Progenitor cell of endocrine pancreas (in vitro differentiated cells): ENCODE measurements at places on chromosomes 2 and 18.
A peak's percentile ranks its signal among the peaks of the same experiment; 100 is the strongest.

DNA sequence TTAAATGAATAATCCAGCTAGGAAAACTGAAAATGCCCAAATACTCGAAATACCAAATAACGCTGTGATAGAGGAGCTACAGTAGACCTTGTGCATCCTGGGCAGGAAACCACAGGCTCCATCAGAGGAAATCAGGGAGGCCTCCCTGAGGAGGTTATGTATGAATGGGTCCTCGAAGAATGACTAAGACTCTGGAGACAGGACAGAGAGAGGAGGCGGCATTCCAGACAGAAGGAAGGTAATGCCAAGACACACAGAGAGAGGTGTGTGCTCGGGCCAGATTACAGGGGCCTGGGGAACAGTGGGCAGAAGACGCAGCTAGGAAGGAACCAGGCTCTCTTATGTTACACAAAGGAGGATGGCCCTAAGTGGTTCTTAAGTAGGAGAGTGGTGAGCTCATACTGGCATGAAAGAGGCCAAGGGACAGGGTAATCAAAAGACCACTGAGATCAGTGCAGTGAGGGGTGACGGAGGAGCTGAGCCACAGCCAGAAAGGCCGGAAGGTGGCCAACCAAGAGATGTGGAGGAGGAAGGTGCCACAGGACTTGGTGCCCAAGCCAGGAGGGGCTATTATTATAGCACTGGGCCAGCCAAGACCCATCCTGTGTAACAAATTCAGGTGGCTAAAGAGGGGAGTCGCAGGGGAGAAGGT, 9.9 kb downstream of the ST3GAL5 start:
- no peak overlapping the region for H3K4me3 ChIP-seq
- no peak overlapping the region for H3K27ac ChIP-seq
- no peaks in the 10 kb centered on the region for H3K27me3 ChIP-seq

GRCh38 chr18:62500174-62500573, 22.7 kb upstream of the ZCCHC2 start:
- no peak for DNase-seq
- H3K36me3 ChIP-seq, result peaks cover 6% of the 10 kb centered on the region
- H3K4me3 ChIP-seq, result no peak overlapping the region
- H3K27me3 ChIP-seq, result no peaks in the 10 kb centered on the region

GRCh38 chr2:233349005-233349998, 5.0 kb upstream of the DGKD start:
- peaks cover 4% of the 10 kb centered on the region for H3K27me3 ChIP-seq
- no peak for DNase-seq
- peaks cover 8% of the 10 kb centered on the region for H3K4me1 ChIP-seq
- no peak overlapping the region for H3K27ac ChIP-seq

- no peak for DNase-seq
- no peak overlapping the region for H3K4me3 ChIP-seq
- H3K4me1 ChIP-seq, result peaks cover 8% of the 10 kb centered on the region
- H3K27me3 ChIP-seq, result peaks cover 1% of the 10 kb centered on the region
- peaks cover 4% of the 10 kb centered on the region for H3K36me3 ChIP-seq
- H3K27ac ChIP-seq, result no peak overlapping the region
Observed at GRCh38 chr2:171325886-171326585, 107.8 kb downstream of the METTL8 start.

DNA sequence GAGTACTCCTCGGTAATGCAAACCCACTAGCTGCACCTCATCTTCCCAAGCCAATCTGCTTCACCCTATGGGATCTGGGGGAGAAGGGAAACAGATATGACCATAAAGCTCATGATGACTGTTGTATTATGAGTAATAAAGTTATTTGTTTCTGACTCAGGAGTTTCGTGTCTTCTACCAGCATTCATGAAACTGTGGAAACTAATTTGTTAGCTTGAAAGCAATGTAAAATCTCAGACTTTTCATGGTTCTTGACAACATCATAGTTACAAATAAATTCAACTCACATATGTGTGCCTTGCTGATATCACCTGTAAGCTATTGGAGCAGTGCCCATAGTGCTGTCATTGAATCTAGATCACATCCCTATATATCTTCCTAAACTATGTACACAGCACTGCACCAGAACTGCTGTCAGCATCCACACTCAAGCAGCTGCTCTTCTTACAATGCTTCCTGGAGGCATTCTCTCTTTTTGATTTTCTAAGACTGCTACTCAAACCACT, 135.6 kb upstream of the KYNU start:
- H3K27ac ChIP-seq, result no peak overlapping the region
- no peak for DNase-seq

DNA sequence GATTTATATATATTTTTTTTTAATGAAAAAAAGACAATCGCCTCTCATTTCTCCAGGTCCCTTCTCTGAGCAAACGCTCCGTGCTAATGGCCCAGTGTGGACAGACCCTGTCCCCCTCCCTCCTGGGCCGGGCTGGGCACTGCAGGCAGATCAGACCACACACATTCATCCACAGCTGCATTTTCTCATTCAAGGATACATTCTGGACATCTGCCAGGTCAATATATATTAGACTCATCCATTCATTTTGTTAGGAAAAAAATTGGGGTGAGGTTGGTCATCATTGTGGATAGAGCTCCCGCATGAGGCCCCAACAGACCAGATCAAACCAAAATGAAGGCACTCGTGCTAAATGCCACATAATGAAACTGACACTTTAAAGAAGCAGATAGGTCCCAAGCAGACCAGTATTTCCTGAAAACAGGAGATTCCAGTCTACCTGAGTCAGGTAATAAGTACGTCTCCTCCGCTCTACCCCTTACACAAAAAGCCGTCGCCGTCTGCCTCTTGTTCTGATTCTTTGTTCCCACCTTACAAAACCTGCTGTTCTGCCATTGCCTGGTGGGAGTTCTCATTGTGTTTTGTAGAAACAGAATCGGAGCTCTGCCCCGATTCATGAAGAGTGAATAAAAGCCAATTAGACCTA, 15.4 kb upstream of the OTOS start:
- H3K36me3 ChIP-seq, result no peaks in the 10 kb centered on the region
- H3K4me3 ChIP-seq, result no peak overlapping the region
- no peaks in the 10 kb centered on the region for H3K4me1 ChIP-seq
- no peak overlapping the region for H3K27ac ChIP-seq

- no peaks in the 10 kb centered on the region for H3K36me3 ChIP-seq
- DNase-seq, result no peak
- no peak overlapping the region for H3K27ac ChIP-seq
- peaks cover 91% of the 10 kb centered on the region for H3K27me3 ChIP-seq
- H3K4me1 ChIP-seq, result peaks cover 19% of the 10 kb centered on the region
Observed at GRCh38 chr2:222242532-222242931, 56.3 kb downstream of the PAX3 start.

- no peak for DNase-seq
- no peak overlapping the region for H3K27ac ChIP-seq
- H3K36me3 ChIP-seq, result peaks cover 3% of the 10 kb centered on the region
- H3K4me3 ChIP-seq, result no peak overlapping the region
- H3K4me1 ChIP-seq, result no peaks in the 10 kb centered on the region
Observed at GRCh38 chr2:54209379-54209778, 46.6 kb downstream of the TSPYL6 start.

DNA sequence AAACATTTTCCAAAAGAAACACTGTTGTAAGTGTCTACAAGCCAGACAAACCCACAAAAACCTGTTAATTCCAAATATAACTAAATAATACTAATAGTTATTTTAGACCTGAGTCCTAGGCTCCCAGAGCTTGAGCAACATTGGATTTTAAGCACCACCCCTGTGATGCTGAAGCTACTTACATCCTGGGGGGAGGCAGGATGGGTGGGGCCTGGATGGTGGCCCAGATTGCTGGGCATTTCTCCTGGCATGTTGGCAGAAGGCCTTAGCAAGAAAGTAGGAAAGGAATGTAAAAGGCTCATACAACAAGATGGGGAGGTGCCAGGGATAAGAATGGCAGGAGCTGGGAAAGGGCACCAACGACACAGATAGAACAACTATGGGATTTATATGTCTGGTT, 50.7 kb upstream of the OTX1 start:
- H3K4me1 ChIP-seq, result no peaks in the 10 kb centered on the region
- no peak overlapping the region for H3K27ac ChIP-seq

DNA sequence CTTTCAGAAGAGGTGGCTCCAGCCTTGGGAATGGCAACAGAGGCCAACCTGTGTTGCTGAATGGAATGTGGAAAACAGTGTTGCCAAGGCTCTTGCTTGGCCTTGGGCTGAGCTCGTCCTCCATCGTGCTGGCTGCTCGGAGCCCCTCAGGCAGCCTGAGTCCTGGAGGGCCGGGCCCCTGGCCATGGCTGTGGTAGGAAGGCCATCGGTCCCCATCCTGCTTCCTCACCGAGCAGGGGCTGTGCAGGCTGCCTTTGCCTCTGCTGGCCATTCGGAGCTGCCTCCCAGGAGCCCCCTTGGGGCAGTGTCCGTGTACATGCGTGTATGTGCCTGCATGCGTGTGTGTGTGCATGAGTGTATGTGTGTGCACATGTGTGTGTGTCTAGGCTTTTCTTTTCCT, 178.2 kb downstream of the KLHL29 start:
- H3K27me3 ChIP-seq, result peaks cover 15% of the 10 kb centered on the region
- peaks cover 21% of the 10 kb centered on the region for H3K4me1 ChIP-seq
- no peak overlapping the region for H3K4me3 ChIP-seq
- peak overlapping the region; percentile 74 for H3K27ac ChIP-seq
- H3K36me3 ChIP-seq, result no peaks in the 10 kb centered on the region
- DNase-seq, result no peak

- H3K4me1 ChIP-seq, result peaks cover 2% of the 10 kb centered on the region
- no peak for DNase-seq
- H3K27me3 ChIP-seq, result no peaks in the 10 kb centered on the region
- no peak overlapping the region for H3K27ac ChIP-seq
- no peak overlapping the region for H3K4me3 ChIP-seq
Observed at GRCh38 chr2:139805441-139805840, 1025.3 kb upstream of the NXPH2 start.

DNA sequence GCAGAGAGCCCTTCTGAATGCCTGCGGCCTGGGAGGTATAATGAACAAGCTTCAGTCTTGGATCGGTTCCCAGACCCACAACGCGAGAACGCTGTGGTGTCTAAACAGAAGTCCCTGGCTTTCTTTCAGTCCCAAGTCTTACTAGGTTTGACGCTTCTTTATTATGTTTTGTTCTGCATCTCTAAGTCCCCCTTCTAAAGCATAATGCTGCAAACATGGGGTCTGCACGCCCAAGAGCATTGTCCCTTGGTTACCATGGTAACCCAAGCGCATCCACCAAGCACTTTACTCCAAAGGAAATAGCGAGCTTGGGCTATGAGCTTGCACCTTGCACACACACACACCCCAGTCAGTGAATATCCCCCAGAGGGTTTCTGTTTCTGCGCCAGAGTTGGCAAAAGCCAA, 193.7 kb downstream of the INO80D start:
- no peak overlapping the region for H3K27ac ChIP-seq
- H3K27me3 ChIP-seq, result no peaks in the 10 kb centered on the region
- peaks cover 2% of the 10 kb centered on the region for H3K4me1 ChIP-seq
- H3K36me3 ChIP-seq, result no peaks in the 10 kb centered on the region

DNA sequence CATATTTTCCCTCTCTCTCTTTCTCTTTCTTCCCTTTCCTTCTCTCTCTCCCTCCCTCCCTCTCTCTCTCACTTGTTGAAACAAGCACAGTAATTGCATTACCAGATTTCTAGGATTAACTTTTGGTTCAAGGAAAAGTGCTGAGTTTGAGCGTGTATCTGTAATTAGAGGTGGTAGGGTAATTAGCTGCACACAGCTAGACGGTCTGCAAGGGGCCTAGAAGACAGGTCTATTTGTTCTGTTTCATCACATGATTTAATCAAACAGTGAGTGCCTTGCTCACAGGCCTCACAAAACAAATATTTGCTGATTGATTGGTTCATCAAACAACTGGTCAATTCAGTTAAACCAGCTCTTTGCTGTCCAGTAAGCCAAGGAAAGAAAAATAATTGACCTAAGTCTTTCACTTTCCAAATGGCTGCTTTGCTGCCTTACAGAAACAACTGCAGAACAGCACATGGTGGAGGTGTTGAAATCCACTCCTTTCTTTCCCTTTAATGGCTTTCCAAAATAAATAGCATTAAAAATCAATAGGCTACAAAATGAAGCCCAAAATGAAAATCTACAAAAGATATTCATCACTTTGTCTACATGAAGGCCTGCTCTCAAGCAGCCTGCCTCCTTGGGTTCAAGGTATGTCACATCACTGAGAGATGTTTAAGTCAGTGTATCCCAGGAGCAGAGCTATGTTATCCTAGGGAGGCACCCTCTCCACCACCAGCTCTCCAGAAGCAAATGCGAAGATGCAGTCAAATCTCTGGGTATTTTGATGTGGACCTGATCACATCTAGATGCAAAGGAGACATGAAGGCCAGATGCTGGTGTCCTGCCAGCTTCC, 264.4 kb upstream of the SIX2 start:
- H3K27ac ChIP-seq, result peak overlapping the region; percentile 96
- H3K27me3 ChIP-seq, result peaks cover 33% of the 10 kb centered on the region
- no peaks in the 10 kb centered on the region for H3K36me3 ChIP-seq
- peaks cover 44% of the 10 kb centered on the region for H3K4me1 ChIP-seq
- DNase-seq, result no peak

DNA sequence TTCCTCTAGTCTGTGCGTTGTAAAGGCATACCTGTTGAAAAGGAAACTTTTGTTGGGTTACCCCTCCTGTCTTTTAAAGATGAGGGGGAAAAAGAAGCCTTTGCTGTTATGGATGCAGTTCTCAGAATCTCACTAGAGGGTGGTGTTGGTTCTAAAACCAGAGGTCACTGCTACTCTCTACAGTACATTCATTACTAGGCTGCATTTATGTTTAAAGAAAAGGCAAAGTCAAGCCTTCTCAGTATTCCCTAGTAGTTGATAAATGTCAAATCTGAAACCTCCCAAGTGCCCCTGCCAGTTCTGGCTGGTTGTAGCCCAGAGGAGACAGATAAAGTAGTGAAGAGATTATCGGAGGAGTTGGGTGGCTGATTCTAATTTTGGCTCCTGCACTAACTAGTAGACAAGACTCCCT, 1.4 kb upstream of the PLCL1 start:
- H3K27me3 ChIP-seq, result no peaks in the 10 kb centered on the region
- H3K27ac ChIP-seq, result peak overlapping the region; percentile 25
- H3K4me3 ChIP-seq, result peak overlapping the region; percentile 32
- no peak for DNase-seq

DNA sequence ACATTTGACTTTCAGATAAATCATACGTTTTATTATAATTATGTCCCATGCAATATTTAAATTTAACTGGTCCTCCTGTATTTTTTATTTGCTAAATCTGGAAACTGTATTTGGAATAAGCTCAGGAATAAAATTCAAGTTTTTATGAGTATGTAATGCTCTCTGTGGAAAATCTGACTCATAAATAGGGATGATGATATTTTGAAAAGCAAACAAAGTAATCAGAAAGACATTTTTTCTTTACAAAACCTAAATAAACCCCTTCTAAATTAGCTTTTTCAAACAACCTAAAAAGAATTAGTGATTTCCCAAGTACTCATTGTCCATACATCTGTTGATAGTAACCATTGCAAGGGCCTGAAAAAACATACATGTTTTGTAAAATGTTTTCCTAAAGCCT, 41.1 kb downstream of the ASB1 start:
- H3K36me3 ChIP-seq, result peaks cover 15% of the 10 kb centered on the region
- DNase-seq, result no peak
- no peak overlapping the region for H3K4me3 ChIP-seq
- H3K4me1 ChIP-seq, result peaks cover 5% of the 10 kb centered on the region

GRCh38 chr2:197011021-197011417, 84.5 kb upstream of the PGAP1 start:
- peak overlapping the region; percentile 10 for H3K27ac ChIP-seq
- no peak overlapping the region for H3K4me3 ChIP-seq
- DNase-seq, result no peak

- H3K4me3 ChIP-seq, result no peak overlapping the region
- DNase-seq, result no peak
- no peaks in the 10 kb centered on the region for H3K4me1 ChIP-seq
- no peaks in the 10 kb centered on the region for H3K36me3 ChIP-seq
Observed at GRCh38 chr2:132656266-132656975, 13.6 kb downstream of the LYPD1 start.
